HT1080 (cell line): ENCODE measurements at places on chromosomes 3 and 15. TPM values are rescaled to one million over a fixed set of nuclear protein-coding genes. Genes with fewer than 3 reads are reported as not detected.

EFCAB12 gene
- total RNA-seq = not detected in 2 replicates

FEZF2 gene
- not detected in 2 replicates for total RNA-seq

LRRC31 gene
- not detected in 2 replicates for total RNA-seq

RHOV gene
- 0.43 and 1.5 TPM in 2 replicates for total RNA-seq

SLC22A14 gene
- total RNA-seq = not detected in 2 replicates

CCDC39 gene
- total RNA-seq = 0.03 and 0.05 TPM in 2 replicates

IQCF5 gene
- total RNA-seq = not detected in 2 replicates

WDR49 gene
- not detected in 2 replicates for total RNA-seq

SRGAP3 gene
- total RNA-seq = 0.37 and 0.69 TPM in 2 replicates

CCDC54 gene
- not detected in 2 replicates for total RNA-seq

GOLGA6D gene
- not detected in 2 replicates for total RNA-seq

TIGIT gene
- 0.20 TPM in 1 of 2 replicates, not detected in the other for total RNA-seq

ZDHHC23 gene
- 3.0 and 3.9 TPM in 2 replicates for total RNA-seq

TMEM212 gene
- total RNA-seq = not detected in 2 replicates

ITIH1 gene
- total RNA-seq = not detected in 2 replicates

CMTM8 gene
- total RNA-seq = 3.2 and 10.4 TPM in 2 replicates

AP3B2 gene
- total RNA-seq = not detected in 2 replicates

EXD1 gene
- not detected in 2 replicates for total RNA-seq

BCHE gene
- 0.03 TPM in 1 of 2 replicates, not detected in the other for total RNA-seq

CMC1 gene
- 17.4 and 22.1 TPM in 2 replicates for total RNA-seq

DAZL gene
- 0.07 TPM in 1 of 2 replicates, not detected in the other for total RNA-seq

SLC28A2 gene
- 0.08 TPM in 1 of 2 replicates, not detected in the other for total RNA-seq

GCNT3 gene
- 0.10 and 0.79 TPM in 2 replicates for total RNA-seq

TM4SF18 gene
- 0.03 TPM in 1 of 2 replicates, not detected in the other for total RNA-seq

GUCA1C gene
- total RNA-seq = not detected in 2 replicates
